ENCODE measurements at places on chromosomes 1 and 21.
A peak's percentile ranks its signal among the peaks of the same experiment; 100 is the strongest.

- no peak for ATAC-seq
Measured at GRCh38 chr21:42558846-42559245, 45.2 kb downstream of the SLC37A1 start.

GRCh38 chr1:207501071-207501470 lies 5.1 kb downstream of the CR1 start:
- no peak for ATAC-seq

GRCh38 chr1:25049190-25049589 lies 119.1 kb upstream of the RUNX3 start:
- no peak for ATAC-seq

GRCh38 chr21:38938343-38938742 lies 132.6 kb downstream of the ETS2 start:
- peak; percentile 72 for ATAC-seq

GRCh38 chr21:39483917-39484316 lies 32.1 kb downstream of the SH3BGR start:
- ATAC-seq = peak; percentile 72

DNA sequence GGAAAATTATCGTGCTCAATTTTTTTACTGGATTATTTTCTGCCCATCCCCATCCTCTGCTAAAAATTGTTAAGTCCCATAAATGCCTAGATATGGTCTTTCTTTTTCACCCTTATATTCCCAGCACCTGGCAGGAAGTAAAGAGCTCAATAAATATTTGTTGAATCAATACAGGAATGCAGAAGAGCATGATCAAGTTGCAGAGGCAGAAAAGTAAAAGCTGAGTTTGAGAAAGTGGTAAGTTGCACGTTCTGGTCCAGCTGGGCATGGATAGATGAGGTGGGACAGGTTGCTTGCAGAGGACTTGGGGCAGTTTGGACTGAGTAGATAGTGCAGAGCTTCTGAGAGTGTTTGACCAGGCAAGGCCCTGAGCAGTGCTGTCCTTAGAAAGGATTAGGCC lies 40.1 kb downstream of the ZNF281 start:
- ATAC-seq = no peak

GRCh38 chr1:58765006-58765405 lies 18.8 kb downstream of the JUN start:
- ATAC-seq = no peak

- peak; percentile 97 for ATAC-seq
Measured at GRCh38 chr21:45154511-45155508, 80.4 kb downstream of the ADARB1 start.

- ATAC-seq = no peak
Measured at GRCh38 chr1:242187816-242188215, 188.9 kb upstream of the MAP1LC3C start.

- ATAC-seq = no peak
Measured at GRCh38 chr1:201590474-201590873, 51.5 kb downstream of the NAV1 start.

- no peak for ATAC-seq
Measured at GRCh38 chr1:7562729-7563605, 208.1 kb upstream of the VAMP3 start.

GRCh38 chr21:45041984-45042663 lies 32.3 kb upstream of the ADARB1 start:
- ATAC-seq = no peak

DNA sequence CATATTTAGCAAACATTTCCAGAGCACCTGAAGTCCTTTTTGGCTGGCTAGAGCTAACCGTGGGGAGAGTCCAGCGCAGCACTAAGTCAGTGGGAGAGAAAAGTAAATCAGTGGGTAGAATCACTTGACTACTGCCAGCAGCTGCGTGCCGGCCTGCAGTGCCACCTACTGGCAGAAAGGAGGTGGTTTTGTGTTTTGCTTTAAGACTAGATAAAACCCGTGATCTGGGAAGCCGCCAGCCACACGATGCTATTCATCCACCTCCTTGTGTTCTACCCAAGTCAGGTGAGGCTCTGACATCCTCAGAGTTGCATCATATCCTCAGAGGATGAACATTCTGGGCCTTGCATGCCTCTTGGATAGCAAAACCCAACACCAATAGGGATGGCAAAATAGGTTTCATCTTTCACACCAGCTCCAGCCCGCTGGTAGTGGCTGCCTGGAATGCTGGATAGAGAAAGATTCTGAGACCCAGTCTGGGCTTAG lies 14.1 kb upstream of the HEYL start:
- ATAC-seq = peak; percentile 79

- no peak for ATAC-seq
Measured at GRCh38 chr1:162361349-162361748, 15.3 kb downstream of the SPATA46 start.

DNA sequence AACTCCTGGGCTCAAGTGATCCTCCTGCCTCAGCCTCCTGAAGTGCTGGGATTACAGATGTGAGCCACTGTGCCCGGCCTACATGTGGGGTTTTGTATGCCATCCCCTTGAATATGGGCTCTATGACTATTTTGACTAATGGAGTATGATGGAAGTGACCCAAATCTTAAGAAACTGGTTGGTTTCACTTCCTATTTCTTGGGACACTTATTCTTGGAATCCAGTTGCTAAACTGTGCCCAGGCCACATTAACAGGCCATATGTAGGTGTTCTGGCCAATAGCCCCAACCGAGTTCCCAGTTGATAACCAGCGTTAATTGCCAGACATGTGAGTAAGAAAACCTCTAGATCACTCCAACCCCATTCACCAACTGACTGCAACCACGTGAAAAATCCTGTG lies 36.3 kb upstream of the CLIC4 start:
- ATAC-seq = no peak

GRCh38 chr1:244833734-244834542 lies 1.5 kb upstream of the COX20 start:
- peak; percentile 56 for ATAC-seq

GRCh38 chr1:46342084-46342656 lies 1.6 kb downstream of the NSUN4 start:
- ATAC-seq = no peak

GRCh38 chr21:29691616-29692491 lies 247.9 kb downstream of the GRIK1 start:
- no peak for ATAC-seq

- no peak for ATAC-seq
Measured at GRCh38 chr1:88655685-88656299, 28.3 kb upstream of the PKN2 start.

GRCh38 chr1:61087571-61087970 lies 5.2 kb downstream of the NFIA start:
- no peak for ATAC-seq

DNA sequence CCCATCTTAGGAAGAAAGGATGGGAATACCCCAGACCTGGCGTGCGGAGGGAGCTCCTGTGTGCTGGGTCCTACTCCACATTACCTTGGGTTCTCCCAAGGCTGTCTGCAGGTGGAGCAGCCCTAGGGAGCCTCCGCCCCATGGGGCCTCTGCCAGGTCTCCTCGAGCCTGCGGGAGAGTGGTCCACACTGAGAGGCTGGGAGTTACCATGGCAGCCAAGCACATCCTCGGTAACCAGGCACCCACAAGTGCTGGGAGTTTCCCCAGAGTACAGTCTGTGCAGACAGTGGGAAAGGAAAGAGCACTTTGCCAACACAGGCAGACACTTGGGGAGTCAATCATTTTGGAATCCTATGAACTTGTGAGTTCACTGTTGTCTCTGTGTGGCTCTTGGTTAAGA lies 249.4 kb downstream of the DYRK1A start:
- ATAC-seq = no peak

GRCh38 chr1:183199304-183199703 lies 13.2 kb downstream of the LAMC2 start:
- no peak for ATAC-seq

- peak; percentile 82 for ATAC-seq
Measured at GRCh38 chr1:146012703-146013558, 8.6 kb downstream of the HJV start.

- ATAC-seq = no peak
Measured at GRCh38 chr1:71157151-71157550, 76.3 kb upstream of the ZRANB2 start.

DNA sequence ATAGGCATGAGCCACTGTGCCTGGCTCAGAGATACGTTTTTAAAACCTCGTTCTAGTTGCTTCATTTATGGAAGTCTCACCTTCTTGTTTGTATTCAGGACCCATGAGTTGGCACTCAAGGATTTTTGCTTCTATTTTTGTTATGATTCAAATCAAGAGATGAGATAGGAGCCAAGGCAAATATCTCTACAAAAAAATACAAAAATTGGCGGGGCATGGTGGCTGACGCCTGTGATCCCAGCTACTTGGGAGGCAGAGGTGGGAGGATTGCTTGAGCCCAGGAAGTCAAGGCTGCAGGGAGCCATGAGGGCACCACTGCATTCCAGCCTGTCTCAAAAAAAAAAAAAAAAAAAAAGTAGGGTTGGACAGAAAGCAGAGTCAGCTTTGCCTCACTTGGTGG lies 36.8 kb upstream of the ERRFI1 start:
- ATAC-seq = no peak

GRCh38 chr21:45543371-45543709 lies 1.1 kb upstream of the SLC19A1 start:
- no peak for ATAC-seq

GRCh38 chr1:162389971-162390370 lies 8.4 kb downstream of the C1orf226 start:
- ATAC-seq = no peak

DNA sequence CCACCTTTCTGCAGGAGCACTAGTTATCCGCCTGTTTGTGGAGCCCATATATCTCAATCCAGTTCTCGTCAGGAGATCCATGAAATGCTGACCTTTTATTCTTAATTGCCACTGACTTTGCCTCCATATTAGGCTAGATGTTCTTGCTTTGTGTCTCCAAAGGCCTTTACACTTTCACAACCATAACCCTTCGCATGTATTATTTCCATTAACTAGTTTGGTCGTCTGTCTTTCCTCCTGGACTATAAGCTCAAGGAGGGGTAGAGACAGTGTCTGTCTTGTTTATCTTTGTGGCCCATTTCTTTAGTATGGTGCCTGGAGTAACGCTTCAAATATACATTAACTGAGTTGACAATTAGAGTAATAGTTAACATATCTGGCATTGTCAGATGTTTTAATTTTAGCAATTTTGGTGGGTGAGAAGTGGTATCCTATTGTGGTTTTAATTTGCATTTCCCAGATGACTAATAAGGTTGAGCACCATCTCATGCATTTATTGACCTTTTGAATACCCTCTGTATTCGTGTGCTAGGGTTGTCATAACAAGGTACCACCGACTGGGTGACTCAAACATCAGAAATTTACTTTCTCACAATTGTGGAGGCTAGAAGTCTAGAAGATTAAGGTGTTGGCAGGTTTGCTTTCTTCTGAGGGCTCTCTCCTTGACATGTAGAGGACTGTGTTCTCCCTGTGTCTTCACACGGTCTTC lies 21.7 kb upstream of the IL12RB2 start:
- ATAC-seq = no peak

DNA sequence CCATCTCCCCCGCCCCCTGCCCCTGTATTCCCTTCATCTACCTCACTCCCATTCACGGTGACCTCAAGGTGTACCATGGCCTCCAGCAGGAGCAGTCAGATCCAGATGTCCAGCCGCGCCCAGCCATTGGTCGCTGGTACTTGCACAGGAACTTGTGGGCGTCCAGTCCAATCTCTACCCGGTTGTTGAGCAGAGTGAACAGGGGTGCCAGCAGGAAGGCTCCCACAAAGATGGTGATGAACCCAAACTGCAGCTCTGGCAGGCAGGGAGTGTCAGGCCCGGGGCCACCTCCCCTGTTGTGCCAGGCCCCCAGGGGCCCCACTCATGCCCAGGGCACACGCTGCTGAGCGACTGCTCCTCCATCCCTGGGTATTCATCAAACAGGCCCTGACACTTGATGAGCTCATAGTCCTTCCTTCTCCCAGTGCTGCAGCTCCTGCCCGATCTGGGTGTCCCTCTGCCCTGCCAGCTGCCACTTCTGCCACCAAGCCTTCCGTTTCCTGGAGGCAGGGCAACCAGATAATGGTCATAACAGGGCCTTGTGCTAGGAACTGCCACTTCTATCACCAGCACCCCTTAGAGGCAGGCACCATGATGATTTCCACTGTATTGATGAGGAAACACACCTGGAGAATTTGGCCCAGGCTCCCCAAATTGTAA lies 5.7 kb upstream of the ARHGEF19 start:
- no peak for ATAC-seq

- ATAC-seq = no peak
Measured at GRCh38 chr1:116951200-116951935, 41.7 kb downstream of the PTGFRN start.

- ATAC-seq = no peak
Measured at GRCh38 chr1:38152351-38153065, 105.9 kb upstream of the POU3F1 start.

- no peak for ATAC-seq
Measured at GRCh38 chr1:78483903-78484302, 6.9 kb upstream of the PTGFR start.

GRCh38 chr1:204670152-204670927 lies 15.2 kb downstream of the LRRN2 start:
- peak; percentile 55 for ATAC-seq

DNA sequence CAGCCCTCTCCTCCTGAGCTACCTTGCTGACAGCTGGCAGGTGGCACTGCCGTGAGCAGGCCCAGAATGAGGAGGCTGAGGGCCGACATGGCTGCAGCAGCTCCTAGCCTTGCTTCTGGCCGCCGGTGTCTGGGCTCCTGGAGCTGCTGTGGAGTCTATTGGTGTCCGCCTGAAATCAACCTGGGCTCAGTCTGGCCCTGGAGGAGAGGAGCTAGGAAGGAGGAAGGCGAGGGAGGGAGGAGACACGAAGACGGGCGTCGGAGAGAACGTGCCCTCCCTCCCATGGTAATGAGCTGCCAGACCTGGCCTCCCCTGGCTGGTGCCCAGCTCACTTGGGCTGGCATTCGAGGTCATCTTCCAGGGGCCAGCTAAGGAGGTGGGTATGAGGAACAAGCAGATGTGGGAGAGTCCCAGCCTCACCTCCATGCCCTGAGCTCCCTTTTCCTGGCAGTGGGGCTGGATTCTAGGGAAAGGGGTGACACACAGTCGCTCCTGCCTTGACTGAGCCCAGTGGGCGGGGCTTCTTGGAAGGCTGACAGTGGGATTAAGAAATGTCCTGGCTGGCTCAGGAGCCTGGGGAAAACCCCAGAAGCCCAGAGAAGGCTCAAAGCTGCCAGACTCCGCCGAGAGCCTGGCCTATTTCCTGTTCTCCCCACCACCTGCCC lies at the start of gene PDZK1IP1:
PDZK1IP1 (minus strand) TSS at position 193 of the 665 bp plus-strand sequence; CDS start at position 89, 104 bp downstream.
- ATAC-seq = no peak

DNA sequence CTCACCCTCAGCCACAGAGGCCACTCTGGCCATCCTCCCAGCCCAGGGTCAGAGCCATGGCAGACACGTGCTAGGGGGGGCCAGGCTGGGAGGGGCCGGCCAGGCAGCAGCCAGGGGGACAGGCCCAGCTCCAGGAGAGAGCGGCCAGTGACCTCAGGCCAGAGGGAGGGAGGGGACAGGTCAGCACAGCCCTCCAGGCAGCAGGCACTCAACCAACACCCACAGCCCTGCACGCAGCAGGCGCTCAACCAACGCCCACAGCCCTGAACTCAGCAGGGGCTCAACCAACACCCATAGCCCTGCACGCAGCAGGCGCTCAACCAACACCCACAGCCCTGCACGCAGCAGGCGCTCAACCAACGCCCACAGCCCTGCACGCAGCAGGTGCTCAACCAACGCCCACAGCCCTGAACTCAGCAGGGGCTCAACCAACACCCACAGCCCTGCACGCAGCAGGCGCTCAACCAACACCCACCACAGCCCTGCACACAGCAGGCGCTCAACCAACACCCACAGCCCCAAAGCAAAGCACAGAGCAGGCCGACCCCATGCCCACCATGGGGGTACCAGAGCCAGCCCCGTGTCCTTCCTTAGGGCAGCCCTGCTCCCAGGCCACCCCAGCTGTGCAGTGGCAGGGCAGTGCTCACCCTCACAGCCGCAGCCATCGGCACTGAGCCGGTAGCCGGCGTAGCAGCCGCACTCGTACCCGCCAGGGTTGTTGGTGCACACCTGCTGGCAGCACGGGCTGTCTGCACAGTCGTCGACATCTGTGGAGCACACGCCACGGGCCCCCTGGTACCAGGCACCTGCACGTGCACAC lies 55.9 kb downstream of the ARHGEF16 start:
- ATAC-seq = no peak

All from SK-N-SH treated with all-trans-retinoic acid at 6 μM for 48 hours (cell line).